Cerebellar nuclear complex (tissue), 1 donor: ENCODE measurements at places on chromosomes 1 and 21.

DNA sequence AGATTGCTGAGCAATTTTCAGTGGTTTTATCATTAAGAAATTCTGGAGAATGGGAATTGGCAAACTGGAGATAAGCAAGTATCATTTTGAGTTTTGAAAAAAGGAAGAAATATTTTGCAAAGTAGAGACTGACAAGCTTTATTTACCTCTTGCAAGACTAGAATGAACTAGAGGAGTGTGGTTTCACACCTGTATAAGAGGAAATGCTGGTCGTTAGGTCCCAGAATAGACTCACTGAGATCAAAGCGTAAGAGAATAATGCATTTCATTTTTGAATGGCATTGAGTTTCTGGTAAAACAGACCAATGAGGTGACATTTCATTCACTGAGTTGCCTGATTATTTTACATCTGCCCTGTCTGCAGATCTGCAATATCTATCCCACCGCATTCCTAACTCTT is 308.1 kb downstream of the ADGRL2 start:
- DNase-seq = no peak

DNA sequence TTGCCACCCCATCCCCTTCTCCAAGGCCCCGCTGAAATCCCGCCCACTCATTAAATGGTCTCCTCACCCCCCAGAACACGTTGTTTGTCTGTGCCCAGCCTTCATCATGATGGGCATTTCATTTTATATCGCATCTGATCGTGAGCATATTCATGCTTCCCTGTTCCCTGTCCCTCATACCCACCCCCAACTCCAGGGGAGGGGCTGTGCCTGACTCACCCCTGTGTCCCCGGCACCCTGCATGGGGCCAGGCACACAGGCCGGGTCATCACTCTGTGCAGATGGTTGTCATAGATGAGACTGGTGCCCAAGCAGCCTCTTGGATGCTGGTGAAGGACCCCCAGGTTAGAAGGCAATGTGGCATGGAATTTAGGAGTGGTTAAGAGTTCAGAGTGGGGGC is 11.0 kb downstream of the CAMK2N1 start:
- no peak for DNase-seq

DNA sequence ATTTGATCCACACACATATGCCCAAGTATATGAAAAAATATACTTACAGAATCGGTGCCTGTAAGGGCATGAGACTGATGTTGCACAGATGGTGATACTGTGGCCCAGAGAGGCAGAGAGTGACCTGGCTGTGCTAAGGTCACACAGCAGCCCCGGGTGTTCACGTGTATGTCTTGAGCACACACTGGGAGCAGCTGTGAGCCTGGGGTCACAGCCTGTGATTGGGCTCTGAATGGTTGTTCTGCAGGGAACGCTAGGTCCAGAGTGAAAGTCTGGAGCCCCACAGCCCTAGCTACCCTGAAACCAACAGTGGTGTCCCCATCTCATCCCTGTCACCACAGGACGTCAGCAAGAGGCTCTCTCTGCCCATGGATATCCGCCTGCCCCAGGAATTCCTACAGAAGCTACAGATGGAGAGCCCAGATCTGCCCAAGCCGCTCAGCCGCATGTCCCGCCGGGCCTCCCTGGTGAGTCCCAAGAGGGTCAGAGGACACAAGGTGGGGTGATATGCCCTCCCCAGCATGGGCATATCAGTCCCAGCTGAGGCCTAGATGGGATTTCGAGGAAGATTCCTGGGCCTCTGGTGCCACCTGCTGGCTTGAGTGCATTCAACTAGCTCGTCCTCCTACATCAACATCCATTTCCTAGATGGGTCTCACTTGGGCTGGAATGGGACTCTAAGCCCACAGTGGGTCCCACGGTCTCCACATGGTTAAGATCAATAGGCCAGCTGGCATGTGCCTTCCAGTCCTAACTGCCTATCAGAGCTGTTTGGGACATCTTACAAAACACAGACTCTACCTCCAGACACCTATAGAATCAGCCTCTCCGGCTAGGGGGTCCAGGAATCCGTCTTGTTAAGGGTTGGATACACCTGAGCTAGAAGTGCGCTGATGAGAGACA is 19.7 kb downstream of the CDK18 start:
- DNase-seq = peak; percentile 75

- DNase-seq = no peak
These were observed 128.5 kb upstream of the SERTAD4 start for GRCh38 chr1:210104103-210104502.

GRCh38 chr1:11473491-11474034 is 5.4 kb upstream of the DISP3 start:
- DNase-seq = no peak

DNA sequence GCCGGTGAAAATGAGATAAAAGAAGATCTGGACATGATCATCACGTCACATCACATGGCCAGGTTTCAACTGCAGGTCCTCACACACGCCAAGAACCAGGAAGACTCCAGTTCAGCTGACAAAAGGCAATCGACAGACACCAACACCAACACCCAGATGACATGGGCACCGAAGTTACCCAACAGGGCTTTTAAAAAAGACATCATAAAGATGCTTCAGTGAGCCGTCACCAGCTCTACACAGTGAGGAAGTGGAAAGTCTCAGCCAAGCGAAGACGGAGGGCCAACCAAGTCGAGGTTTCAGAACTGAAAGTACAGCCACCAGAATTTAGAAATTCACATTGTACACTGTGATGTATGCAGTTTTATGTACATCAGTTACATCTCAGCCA is 154.3 kb upstream of the COL6A1 start:
- DNase-seq = no peak
